ENCODE measurements at places on chromosomes 11 and 22.

GRCh38 chr11:3622521-3622920 lies 19.3 kb downstream of the ART5 start:
- DNase-seq: no peak

DNA sequence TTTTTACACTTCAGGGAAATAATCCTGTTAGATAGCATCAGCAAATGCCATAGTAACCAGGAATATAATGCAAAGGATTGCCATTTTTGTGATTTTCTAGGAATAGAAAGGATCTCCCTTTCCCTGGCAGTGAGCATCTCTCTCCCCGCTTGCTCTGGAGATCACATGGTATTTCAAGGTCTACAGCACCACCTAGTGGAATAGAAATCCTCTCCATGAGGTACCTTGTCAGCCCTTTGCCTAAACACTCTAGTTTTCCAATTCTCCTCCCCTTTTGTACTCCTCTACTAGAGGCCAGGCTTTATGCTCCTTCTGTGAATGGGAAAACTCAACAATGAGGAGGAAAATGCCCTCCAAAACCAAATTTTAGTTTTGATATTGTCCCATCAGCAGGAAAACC lies 78.4 kb downstream of the XRRA1 start:
- DNase-seq: peak; percentile 34

DNA sequence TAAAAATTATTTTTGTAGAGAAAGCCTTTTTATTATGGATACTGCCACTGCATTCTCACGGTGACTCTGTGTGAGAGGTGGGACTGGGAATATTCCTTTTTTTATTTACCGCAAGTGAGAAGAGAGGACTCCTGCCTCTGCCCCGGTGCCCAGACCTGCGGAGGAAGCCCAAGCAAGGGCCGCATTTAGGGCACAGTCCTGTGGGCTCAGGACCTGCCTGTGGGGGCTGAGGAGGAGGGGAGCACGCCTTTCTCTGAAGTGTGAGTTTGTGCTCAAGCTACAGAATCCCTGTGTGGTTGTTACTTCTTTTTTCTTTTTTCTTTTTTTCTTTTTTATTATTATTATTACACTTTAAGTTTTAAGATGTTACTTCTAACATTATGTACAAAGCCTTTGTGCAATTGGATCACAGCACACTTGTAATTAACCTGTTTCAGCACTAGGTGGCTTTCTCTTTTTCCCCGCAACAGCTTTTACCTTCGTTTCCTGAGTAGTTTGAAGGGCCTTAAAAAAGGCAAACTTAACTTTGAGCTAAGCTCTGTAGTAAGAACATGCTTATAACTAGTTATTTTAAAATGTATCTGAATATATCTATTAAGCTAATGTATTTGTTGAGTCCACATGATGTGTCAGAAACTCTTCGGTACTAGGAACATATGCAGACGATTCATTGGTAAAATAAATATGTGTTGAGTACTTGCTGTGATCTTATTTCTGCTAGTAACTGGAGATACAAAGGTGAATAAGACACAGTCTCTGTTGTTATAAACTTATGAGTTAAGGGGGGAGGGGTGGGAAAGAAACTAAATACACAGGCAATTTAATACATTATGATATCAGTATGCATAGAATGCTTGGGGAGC lies 18.3 kb downstream of the AMOTL1 start:
- peak; percentile 52 for DNase-seq

GRCh38 chr11:109838026-109838425 lies 255.2 kb upstream of the ZC3H12C start:
- DNase-seq: no peak

DNA sequence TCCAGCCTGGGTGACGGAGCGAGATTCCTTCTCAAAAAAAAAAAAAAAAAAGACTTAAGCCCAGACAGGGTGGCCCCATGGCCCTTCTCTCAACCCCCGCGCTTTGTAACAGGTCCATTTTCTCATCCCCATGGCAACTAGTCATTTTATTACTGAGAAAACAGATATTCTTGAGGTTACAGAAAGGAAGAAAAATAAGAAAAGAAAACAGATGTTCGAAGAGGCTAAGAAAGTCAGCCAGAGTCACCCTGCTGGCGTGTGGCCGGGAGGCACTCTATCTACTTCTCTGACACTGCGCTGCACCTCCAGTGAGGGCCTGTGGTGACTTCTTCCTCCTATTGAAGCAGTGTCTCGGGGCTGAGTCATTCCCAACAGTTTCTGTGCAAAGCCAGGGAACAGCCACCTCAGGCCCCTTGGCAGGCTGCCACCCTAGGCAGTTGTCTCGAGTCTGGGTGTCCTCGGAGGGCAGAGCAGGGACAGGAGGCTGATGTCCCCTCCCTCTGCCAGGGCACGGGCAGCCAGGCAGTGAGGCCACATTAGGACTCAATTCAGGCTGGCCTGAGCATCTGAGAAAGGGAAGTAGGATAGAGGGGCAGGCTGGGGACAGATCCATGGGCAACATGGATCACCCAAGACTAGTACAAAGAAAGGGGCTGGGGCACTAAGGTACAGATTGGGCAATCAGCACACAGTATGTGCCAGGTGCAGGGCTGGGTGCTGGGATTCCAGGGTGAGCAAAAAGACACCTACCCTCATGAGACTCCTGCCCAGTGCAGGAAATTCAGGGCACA lies 16.4 kb upstream of the SYVN1 start:
- DNase-seq: peak; percentile 97

GRCh38 chr22:46749682-46750529 lies 11.9 kb upstream of the CERK start:
- DNase-seq: no peak

DNA sequence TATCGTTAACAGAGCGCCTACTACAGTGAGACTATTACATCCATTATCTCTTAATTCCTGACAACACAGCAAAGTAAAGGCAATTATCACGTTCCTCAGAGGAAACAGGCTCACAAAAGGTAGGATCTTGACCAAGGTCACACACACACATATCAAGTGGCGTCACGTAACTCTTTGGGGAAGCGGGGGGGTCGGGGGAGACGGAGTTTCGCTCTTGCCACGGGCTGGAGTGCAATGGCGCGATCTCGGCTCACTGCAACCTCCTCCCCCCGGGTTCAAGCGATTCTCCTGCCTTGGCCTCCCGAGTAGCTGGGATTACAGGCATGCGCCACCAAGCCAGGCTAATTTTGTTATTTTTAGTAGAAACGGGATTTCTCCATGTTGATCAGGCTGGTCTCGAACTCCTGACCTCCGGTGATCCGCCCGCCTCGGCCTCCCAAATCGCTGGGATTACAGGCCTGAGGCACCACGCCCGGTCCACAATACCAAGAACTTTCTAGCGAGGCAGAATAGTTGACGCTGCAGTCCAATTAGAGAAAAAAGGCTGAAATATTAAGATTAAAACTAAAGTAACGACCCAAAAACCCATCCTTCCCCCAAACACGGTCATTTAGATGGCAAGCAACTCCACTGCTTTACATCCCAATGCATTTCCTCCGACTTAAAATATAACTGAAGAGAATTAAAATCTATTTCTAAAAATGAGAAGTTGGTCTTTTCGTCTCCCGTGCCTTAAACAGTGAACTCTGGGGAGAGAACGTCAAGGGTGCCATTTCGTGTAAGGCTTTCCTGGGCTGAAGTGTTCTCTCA lies 1.2 kb downstream of the DDX17 start:
- DNase-seq: peak; percentile 46

DNA sequence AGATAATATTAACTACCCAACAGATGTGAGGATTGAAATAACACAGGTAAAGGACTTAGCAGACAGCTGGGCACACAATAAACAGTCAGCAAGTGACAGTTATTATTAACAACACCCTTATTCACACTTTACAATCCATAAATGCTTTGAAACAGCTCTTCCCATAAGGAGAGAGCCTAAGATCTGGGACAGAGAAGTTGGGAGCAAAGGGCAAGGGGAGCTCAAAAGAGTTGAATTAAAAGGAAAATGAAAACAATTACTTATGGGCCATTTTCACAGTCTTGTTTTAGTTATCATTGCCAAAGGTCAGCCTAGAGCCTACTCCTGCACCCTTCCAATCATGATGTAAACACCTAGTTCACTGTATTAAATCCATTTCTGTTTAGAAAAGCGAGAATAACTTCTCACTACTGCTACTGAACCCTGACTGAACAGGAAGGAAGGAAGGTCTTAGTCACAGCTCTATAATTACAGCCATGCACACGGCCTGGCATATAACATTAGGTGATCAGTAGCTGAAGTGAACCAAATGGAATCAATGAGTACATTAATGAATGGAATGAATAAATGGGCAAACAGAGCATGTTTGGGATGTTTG lies 111.3 kb downstream of the PLEKHA7 start:
- DNase-seq: peak; percentile 56

- DNase-seq: no peak
These were observed 154.8 kb downstream of the ENTHD1 start for GRCh38 chr22:39738746-39739145.

- no peak for DNase-seq
These were observed 25.0 kb downstream of the SMIM38 start for GRCh38 chr11:69180726-69181125.

GRCh38 chr11:18243783-18244362 lies 4.6 kb downstream of the SAA2 start:
- DNase-seq: peak; percentile 77

DNA sequence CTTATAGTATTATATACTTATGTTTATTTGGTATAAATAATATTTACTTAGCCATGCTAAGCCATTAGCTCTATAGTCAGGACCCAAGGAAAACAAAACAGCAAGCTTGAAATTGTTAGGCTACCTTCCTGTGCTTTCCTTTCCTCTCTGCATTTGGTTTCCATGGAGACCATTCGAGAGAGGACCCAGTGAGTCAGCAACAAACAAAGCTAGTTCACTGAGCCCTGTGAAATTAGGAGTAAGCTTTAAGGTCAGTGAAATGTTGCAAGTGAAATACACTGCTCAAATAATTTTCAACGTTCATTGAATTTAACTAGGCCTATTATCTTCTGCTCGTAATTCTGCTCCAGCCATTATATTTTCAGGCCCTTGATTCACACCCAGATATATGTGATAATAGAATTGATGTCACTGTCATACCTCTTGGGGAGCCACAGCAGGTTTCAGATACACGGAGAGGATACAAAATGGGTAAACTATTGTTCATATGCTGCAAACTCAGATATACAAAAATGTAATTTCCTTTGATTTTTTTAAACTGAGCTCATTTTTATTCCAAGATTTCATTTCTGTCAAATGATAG lies 9.1 kb upstream of the OR10D3 start:
- DNase-seq: peak; percentile 47

Measured in common myeloid progenitor, CD34-positive (primary cell).